Stimulated activated CD4-positive, alpha-beta T cell treated with anti-CD3 and anti-CD28 coated beads, TNF-alpha, amount 100 ng/mL, for 1 hour (primary cell): ENCODE measurements at places on chromosomes 4 and X.

DNA sequence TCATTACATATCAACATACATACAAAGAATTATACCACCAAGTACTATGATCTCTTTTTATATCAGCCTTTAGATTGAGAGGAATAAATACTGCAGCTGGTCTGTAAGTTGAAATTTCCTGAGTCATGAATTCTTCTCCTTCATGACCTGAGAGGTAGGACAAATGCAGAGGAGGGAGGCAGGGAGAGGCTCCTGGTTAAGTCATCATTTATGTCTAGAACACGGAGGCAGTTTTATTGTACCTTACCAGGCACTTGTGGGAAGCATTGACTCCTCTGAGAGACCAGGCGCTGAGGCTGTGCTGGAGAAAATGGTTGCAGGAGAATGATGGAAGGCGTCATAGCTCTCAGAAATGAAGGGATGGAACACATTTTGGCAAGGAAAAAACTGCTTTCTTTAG, 12.5 kb upstream of the CASK start:
- DNase-seq, result no peak

DNA sequence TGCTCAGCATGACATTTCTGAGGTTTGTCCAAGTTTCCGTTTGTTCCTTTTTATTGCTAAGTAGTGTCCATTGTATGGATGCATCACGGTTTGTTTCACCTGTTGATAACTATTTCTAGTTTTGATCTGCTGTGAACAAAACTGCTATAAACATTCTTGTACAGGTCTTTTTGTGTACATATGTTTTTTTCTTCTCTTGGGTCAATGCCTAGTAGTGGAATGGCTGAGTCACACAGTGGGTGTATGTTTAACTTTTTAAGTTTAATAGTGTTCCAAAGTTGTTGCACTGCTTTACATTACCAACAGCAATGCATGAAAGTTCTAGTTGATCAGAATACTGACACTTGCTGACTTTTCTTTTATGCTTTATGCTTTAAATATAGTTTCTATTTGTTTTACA, 76.7 kb downstream of the MAOB start:
- DNase-seq, result no peak

- DNase-seq, result no peak
These were observed 7.9 kb downstream of the PITX2 start for GRCh38 chr4:110614976-110615352.

DNA sequence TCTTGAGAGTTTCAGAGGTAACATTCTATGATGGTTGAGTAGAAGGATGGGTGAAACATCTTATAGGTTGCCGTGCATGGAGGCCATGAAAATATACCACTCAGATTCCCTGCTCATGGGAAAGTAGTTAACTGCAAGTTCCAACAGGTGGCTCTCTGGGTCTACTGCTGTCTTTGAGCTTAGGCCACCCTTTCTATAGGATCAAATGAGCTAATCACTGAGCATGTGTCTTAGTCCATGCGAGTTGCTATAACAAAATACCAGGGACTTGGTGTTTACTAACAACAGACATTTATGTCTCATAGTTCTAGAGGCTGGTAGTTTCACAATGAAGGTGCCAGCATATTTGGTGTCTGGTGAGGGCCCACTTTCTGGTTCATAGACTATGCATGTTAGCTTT, 144.8 kb upstream of the UNC5C start:
- DNase-seq, result no peak

DNA sequence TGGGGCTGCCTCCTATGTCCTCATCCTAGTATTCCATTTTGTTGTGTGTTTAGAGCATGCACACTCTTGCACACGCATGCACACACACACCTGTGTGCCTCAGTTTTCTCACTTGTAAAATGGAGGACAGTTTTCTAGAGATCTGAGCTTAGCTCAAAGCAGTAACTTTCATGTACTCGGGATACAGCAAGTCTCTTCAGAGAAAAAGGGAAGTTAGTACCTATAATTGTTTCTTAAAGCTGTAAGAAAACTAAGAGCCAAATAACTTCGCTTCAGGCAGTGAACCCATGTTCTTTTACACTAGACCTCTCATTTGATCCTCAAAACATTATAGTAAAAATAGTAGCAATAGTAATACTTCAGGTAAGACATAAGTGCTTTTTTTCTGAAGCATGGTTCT, 49.6 kb downstream of the KIT start:
- DNase-seq, result no peak

DNA sequence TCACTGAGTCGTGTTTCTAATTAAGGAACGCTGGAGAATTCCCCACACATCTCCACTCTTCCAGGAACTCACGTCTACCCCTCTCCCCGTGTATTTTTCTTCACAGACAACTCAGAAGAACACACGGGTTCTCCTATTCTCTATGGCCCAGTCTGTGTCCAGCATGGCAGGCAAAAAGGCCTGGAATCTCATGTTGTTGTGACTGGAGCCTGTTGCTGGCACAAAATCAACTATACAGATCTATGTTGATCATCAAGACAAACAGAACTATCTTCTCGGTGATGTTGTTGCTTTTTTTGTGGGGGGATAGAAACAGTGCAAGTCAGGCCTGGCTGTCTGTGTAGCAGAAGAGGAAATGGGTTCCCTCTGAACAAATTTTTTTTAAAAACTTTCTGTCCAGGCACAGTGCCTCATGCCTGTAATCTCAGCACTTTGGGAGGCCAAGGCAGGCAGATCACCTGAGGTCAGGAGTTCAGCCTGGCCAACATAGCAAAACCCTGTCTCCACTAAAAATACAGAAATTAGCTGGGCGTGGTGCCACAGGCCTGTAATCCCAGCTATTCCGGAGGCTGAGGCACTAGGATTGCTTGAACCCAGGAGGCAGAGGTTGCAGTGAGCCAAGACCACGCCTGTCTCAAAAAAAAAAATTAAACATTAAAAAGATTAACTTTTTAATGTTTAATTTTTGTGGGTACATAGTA, 50.5 kb upstream of the CBR4 start:
- no peak for DNase-seq

- DNase-seq, result no peak
These were observed 68.7 kb upstream of the ADAD1 start for GRCh38 chr4:122309988-122310626.

- no peak for DNase-seq
These were observed 416.1 kb downstream of the PCDH18 start for GRCh38 chr4:137116144-137116543.

GRCh38 chr4:127000846-127001245, 631.9 kb upstream of the INTU start:
- DNase-seq, result no peak

- DNase-seq, result no peak
These were observed 72.9 kb downstream of the MED28 start for GRCh38 chr4:17687237-17687857.

DNA sequence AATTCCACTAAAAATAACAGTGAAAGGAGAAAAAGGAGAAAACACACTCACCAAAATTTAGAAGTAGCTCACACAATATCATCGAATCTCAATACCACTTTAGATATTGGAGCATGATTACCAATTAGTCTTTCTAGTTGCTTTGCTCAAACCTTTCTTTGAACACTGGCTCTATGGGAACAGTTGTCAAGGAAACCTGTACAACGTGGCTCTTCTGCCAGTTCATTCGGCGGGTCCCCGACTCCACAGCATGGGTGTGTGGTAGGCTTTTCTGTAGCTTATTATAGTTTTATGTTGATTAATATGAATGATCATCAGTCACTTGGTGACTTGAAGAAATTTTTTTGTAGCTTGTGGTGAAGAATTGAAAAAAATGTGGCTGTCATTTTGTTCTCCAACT, 50.2 kb upstream of the TMEM150C start:
- no peak for DNase-seq

DNA sequence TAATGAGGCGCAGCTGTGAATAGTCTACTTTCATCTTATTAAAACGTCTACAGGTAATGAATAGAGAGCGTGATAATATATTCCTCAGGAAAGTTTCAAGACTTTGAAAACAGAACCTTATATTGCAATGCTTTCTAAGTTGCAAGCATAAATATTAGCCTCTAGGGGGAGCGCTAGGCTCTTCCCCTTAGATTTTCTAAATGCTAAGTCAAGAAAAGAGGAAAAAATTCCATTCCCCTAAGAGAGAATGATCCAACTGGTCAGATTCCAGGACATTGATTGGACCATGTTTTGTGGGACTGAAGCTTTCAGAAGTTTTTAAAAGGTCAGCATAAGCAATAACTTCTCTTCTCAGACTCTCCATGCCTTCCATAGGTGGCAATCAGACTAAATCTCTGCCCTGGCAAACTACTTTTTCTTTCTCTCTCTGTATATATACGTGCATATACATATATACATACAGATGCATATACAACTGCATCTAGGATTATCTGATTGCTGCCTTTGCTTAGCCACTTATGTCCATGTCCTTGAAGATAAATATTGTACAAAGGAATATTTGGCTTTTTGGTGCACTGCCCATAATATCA, 492.9 kb downstream of the INPP4B start:
- DNase-seq, result no peak

GRCh38 chrX:153524234-153524633, 6.8 kb downstream of the ATP2B3 start:
- no peak for DNase-seq

DNA sequence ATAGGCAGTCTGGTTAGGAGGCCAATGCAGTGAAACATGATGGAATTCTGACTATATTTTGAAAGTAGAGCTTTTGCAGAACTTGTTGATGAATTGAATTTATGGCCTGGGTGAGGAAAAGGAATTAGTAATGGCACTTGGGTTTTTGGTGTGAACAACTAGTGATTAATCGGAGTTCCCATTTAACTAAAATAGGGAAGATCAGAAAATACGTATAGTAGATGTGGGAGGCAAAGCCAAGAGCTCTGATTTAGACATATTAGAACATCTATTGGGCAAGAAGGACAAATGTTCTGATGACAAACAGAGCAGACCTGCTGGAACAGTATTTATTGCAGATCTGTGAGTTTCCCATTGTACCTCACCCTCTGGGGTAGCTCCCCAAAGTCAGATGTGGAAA, 12.3 kb upstream of the NDP start:
- no peak for DNase-seq

DNA sequence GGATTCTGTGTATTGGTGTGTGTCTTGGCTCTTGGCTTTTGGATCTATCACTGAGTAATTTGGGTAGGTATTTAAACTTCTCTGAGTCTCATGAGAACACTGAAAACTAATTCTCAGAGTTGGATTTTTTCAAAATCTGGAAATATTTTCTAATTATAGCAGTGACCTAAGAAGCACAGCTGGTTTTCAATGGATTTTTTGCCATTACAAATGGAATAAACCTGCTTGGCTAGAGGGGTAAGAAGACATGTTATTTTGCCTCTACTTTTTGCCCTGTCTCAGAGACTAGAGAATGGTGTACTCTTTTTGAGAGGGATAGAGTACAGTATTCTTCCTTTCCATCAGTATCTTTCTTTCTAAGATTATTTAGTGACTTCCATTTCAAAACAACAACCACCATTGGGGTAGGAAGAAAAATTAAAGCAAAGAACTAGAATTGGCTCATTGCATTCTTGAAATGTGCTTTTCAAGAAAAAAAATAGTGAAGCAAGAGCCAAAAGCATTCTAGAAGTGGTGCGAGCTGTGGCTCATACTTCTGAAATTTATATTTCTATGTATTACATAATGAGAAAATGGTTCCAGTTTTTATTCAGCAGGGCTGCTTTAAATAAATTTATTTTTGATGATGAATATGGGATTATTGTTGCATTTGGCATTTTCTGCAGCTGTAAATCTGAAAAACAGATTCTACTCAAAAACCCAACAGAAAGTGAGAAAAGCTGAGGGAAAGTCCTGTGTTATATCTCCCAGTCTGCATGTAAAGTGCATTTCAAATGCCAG, 850.2 kb upstream of the SLIT2 start:
- no peak for DNase-seq

- no peak for DNase-seq
These were observed 36.0 kb downstream of the HTR2C start for GRCh38 chrX:114619874-114620273.

DNA sequence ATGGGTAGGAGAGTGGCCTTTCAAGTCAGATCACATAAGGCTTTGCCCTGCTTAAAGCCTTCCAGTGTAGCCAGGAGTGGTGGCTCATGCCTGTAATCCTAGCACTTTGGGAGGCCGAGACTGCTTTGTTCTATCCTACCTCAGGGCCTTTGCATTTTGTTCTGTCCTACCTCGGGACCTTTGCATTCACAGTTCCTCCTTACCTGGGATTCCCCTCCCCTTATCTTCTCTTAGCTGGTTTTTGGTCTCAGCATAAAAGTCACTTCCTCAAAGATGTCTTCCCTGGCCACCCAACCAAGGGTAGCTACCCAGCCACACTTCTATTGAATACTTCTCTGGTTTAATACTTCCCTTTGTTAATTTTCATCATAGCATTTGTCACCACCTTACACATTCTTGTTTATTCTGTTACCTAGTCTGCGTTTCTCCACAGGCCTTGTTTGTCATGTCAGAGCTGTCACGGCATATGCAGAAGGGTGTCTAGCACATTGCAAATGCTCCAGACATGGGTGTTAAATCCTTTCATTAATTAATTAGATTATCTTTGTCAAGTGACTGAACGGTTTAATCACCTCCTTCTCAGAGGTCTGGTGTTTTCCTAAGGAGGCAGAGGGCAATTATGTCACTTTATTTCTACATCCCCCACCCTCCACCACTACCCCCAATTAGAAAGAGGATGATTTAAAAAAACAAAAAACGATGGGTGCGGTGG, 11.3 kb upstream of the SETD7 start:
- DNase-seq, result no peak

GRCh38 chr4:38560340-38560739, 103.7 kb upstream of the KLF3 start:
- no peak for DNase-seq

- DNase-seq, result no peak
These were observed 236.3 kb upstream of the GYPA start for GRCh38 chr4:144376866-144377265.

- no peak for DNase-seq
These were observed 82.5 kb downstream of the CPE start for GRCh38 chr4:165461159-165461821.

DNA sequence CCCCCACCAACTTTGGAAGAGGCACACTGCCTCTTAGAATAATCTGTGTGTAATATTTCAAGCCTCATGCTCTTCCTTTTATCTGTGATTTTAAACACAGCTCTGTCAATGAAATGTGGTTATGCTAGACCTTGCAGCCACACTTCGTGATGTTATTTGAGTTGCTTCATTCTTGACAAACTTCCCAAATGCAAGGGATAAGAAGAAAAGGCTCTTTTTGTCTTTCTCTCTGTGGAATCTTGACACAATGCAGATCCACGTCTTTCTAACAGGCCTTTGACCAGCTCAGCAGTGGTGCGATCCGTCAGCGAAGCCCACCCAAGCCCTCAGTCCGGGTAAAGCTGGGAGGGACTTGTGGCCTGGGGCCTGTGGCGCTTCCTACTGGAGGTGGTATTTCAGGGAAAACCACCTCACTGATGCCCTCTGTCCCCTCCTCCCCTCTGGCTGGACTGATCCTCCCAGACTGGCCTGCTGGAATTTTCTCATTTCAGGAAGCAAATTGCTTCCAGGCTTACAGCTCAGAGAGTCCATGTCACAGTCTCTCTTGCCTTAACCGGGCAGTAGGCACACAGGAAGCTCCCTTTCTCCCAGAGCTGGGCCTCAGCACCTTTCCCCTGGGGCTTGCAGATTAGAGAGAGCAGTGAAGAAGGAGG, 19.5 kb upstream of the CCKAR start:
- DNase-seq, result no peak

- no peak for DNase-seq
These were observed 187.3 kb downstream of the ANAPC10 start for GRCh38 chr4:144910723-144911122.

- DNase-seq, result no peak
These were observed 4.2 kb upstream of the OTUD5 start for GRCh38 chrX:48961585-48962091.

- DNase-seq, result no peak
These were observed 361.1 kb upstream of the BOD1L1 start for GRCh38 chr4:13988353-13989305.
